ENCODE measurements at places on chromosomes 1 and 21.

DNA sequence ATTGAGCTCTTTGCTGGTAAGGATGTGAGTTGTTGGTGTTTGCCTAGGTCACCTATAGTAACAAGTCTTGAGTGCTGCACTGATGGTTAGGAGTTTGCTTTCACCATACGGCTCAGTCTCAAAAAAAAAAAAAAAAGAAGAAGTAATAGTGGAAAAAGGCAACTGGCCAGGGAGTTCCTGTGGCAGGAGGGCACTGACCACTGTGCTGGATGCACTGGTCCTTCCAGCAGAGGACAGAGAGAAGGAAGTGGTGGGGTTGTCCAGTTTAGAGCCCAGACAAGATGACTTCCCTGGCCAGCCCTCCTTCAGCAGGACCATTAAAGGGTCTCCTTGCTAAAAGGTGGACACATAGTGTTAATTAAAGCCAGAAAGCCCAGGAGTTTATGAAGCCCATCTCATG lies 11.9 kb upstream of the PTCH2 start:
- DNase-seq: no peak

- no peak for DNase-seq
Measured at GRCh38 chr1:10687782-10688408, 108.6 kb downstream of the CASZ1 start.

GRCh38 chr1:219585837-219586455 lies 27.0 kb downstream of the ZC3H11B start:
- DNase-seq: no peak

- DNase-seq: no peak
Measured at GRCh38 chr1:19668888-19669287, 4.2 kb downstream of the HTR6 start.

GRCh38 chr1:241129207-241129960 lies 227.6 kb downstream of the RGS7 start:
- DNase-seq: no peak

GRCh38 chr1:223231581-223231980 lies 88.5 kb upstream of the TLR5 start:
- no peak for DNase-seq

GRCh38 chr1:235424092-235424491 lies 56.9 kb downstream of the TBCE start:
- DNase-seq: no peak

DNA sequence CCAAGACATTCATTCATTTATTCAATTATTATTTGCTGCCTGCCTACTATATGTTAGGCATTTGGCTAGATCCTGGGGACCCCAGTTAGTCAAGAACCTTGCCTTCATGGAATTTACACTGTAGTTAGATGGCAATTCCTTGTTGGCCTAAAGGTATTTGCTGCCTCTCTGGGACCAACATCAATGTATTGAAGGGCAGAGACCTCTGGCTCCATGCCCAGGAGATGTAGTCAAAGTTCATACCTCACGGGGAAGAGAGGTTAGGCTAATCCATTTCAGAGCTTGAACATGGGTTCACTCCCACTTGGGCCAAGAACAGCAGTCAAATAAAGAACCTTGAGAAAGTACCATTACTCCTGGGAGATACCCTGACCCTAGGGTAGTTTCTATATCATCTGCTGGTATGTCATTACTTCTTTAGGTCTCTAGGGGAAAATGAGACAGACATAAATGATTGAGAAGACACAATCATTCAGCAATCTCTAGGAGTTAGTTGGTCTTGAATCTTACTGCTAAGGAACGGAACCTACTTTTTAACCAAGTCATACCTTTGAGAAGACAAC lies 32.0 kb downstream of the SORT1 start:
- DNase-seq: no peak

DNA sequence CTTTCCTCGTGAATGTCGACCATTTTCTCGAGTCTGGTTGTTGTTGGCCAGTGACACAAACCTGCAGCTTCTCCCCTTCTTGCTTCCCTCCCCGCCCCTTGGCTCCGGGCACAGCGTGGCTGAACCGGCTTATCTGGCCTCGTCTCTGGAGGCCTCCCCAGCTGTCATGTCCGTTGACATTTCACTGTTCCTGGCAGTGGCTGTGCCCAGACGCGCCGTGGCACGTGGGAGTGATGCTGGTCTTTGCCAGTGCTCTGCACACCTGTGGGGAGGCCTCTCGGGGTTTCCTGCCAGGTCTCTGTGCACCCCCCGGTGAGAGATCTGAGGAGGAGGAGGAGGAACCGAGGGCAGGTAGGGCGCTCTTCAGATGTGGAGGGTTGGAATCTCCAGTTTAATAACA lies 23.7 kb downstream of the SKI start:
- DNase-seq: no peak

DNA sequence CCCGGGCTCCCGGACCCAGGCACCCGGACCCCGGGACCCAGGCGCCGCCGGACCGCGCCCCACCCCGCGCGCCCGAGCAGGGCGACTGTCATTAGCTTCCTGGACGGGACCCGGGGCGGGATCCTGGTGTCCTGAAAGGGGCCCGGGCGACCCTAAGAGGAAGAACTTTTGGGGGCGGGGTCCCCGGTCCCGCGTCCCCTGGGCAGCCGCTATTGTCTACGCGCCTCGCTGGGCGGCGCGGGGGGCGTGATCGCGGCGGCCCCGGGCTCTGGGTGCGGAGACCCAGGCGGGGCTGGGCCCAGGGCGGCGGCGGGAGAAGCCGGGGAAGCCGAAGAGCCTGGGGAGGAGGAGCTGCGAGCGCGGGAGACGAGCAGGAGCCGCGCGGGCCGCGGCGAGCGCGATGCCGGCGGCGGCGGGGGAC lies 465 bp downstream of the HUNK start:
- no peak for DNase-seq

- DNase-seq: no peak
Measured at GRCh38 chr21:37341254-37341960, 25.2 kb upstream of the DYRK1A start.

DNA sequence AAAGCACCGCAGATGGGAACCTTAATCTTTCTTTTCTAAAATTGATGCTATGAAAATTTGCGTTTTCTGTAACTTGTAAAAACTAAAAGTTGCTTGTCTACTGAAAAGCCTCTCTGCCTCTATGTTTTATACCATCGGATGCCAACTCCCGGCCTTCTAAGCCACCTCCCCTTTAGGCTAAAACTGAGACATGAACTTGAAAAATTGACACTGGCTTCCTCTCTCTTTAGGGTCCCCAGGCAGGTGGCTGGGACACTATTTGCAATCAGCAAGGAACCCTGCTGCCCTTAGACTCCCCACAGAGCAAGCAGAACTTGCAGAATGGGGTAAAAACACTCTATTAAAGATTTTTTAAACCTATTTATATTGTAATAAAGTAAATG lies 151.1 kb upstream of the CAMK1G start:
- no peak for DNase-seq

DNA sequence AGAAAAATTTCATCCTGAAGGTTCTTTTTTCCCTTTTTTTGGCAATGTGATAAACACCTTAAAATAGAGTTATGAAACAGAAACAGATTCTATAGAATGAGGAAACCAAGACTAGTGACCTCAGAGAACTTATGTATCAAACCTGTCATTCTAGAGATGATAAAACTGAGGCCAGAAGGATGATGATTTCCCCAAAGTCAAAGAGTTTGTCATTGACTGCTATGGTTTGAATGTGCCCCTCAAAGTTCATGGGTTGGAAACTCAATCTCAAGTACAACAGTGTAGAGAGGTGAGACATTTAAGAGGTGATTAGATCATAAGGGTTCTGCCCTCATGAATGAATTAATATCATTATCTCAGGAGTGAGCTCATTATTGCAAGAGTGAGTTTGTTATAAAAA lies 13.7 kb upstream of the BEND5 start:
- DNase-seq: no peak

- DNase-seq: no peak
Measured at GRCh38 chr1:201741763-201742342, 87.1 kb upstream of the IPO9 start.

- DNase-seq: no peak
Measured at GRCh38 chr1:62269851-62270495, 49.3 kb downstream of the KANK4 start.

- DNase-seq: no peak
Measured at GRCh38 chr1:158039380-158039779, 45.9 kb downstream of the KIRREL1 start.

DNA sequence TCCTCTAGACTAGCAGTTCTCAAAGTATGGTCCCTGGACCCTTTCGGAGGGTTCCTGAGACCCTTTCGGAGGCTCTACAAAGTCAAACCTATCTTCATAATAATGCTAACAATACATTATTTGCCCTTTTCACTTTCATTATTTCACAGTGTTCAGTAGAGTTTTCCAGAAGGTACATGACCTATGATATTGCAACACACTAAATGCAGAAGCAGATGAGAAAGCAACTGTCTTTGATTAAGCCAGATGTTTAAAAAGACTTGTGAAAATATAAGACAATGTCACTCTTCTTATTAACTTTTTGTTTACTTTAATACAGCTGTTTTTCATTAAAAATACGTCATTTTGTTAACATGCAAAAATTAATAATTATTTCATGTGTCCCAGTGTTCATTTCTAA lies 5.8 kb downstream of the KCNJ10 start:
- DNase-seq: no peak

GRCh38 chr1:169163059-169163458 lies 56.6 kb downstream of the ATP1B1 start:
- DNase-seq: no peak

- no peak for DNase-seq
Measured at GRCh38 chr1:40133839-40134238, 27.3 kb upstream of the RLF start.

GRCh38 chr1:203682473-203683383 lies 56.1 kb downstream of the ATP2B4 start:
- DNase-seq: peak; percentile 38

- DNase-seq: no peak
Measured at GRCh38 chr1:248710305-248710900, 7.8 kb upstream of the OR14I1 start.

- no peak for DNase-seq
Measured at GRCh38 chr1:219439376-219439775, 173.5 kb downstream of the ZC3H11B start.

DNA sequence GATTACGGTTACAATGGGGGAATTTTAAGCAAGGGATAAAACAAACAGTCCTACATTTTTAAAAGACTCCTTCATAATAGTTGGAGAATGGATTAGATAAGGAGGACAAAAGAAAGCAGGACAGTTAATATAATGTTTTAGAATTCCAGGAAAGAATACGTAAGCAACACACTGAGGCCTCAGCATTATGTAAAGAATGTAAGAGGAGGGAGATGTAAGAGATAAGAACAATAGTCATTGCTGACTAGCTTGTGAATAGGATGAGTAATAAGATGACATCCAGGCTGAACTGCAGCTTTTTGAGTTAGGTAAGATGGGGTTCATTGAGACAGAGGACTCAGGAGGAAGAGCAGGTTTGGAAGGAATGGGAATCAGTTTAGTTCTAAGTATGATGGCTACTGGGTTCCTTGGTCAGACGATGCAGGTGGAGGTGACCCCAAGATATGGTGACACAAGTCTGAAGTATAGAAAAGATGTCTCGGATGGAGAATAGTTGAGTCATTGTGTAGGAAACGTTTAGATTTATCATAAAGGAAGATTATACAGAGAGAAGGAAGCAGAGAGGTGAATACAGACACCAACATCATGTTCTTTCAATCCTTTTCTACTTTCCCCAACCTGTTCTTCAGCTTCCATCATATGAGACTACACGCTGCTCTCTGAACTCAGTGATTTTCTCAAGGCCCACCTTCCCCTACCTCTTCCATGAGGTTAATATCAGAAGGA lies 372.8 kb downstream of the PTBP2 start:
- no peak for DNase-seq

GRCh38 chr1:5941671-5942070 lies 50.6 kb downstream of the NPHP4 start:
- no peak for DNase-seq

DNA sequence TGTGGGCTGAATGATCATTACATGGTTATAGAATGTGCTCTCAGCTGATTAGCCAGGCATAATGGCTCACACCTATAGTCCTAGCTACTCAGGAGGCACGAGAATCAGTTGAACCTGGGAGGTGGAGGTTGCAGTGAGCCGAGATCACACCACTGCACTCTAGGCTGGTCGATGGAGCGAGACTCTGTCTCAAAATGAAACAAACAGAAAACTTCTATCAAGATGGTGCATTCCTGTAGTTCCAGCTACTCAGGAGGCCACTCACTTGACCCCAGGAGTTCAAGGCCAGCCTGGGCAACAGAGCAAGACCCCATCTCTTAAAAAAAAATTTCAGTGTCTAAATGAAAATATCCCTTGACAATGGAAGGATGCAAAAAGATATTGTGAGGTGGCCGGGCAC lies 10.9 kb downstream of the TIMM17A start:
- no peak for DNase-seq

DNA sequence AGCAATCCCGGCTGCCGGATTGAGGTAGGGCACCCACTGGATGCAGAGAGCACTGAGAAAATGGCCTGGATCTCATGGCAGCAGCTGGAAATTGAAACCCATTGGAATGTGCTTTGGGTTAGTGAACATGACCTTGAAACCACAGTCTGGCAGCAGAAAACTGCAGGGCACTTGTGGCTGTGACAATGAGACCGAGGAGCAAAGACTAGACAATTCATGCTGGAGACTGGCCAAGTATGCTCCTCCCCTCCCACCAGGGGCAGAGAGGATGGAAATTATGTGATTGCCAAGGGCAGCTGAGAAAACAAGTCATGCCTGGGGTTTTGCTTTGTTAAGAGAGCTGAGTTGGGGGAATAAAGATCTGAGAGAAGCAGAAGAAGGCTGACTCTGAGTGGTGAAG lies 60.7 kb downstream of the ZNF697 start:
- DNase-seq: no peak

DNA sequence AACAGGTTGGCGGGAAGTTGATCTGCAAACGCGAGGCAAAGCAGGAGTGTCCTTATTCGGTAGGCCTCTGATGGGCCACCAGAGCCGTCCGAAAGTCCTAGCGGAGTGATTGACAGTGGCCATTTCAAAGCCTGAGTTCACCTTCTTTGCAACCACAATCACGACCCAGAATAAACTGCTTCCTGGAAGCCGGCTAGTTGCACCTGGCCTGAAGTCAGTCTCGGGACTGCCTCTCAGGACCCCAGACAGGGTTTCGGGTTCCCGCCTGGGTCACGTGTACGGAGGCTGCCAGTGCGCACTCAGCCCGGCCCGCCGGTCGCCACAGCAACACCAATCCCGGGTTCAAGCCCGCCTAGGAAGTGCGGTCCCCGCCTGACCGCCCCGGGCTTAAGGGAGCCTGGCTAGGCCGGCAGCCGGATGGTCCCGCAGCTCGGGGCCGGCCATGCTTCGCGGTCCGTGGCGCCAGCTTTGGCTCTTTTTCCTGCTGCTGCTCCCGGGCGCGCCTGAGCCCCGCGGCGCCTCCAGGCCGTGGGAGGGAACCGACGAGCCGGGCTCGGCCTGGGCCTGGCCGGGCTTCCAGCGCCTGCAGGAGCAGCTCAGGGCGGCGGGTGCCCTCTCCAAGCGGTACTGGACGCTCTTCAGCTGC lies at the start of gene TOR3A:
Gene TOR3A, plus strand, starts transcription at position 384 of the 646 bp plus-strand sequence. Its CDS starts 59 bp downstream, at position 443.
- DNase-seq: peak; percentile 68

- DNase-seq: no peak
Measured at GRCh38 chr1:10679496-10680220, 116.8 kb downstream of the CASZ1 start.

DNA sequence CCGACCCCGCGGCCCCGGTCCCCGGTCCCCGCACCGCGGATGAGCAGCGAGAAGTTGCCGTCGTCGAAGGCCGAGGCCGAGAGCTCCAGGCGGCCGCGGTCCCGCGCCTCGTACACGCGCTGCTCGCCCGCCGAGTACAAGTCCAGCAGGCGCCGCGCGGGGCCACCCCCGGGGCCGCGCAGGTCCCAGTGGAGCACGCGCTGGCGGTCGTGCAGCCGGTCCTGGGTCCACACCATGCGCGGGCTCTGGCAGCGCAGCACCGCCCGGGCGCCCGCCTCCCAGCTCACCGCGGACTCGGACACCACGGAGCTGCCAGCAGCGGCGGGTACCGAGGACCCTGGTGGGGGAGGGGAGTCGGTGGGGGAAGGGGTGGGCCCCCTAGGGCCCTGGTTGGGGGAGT lies 2.9 kb downstream of the MXRA8 start:
- DNase-seq: no peak
